CD4-positive, CD25-positive, alpha-beta regulatory T cell (primary cell): ENCODE measurements at places on chromosomes 16 and 17. TPM values are rescaled to one million over a fixed set of nuclear protein-coding genes. Genes with fewer than 3 reads are reported as not detected.

The CRYM gene
- polyA plus RNA-seq: not detected

The ANKFN1 gene
- not detected for polyA plus RNA-seq

The TBX6 gene
- polyA plus RNA-seq: not detected

The RFNG gene
- 5.4 TPM for polyA plus RNA-seq

The KRT25 gene
- not detected for polyA plus RNA-seq

The DNAAF8 gene
- polyA plus RNA-seq: 0.06 TPM

The ZP2 gene
- not detected for polyA plus RNA-seq

The SLC35B1 gene
- 33.8 TPM for polyA plus RNA-seq

The GAST gene
- not detected for polyA plus RNA-seq

The RAB34 gene
- polyA plus RNA-seq: 7.1 TPM
